ENCODE measurements at places on chromosomes 5 and 9.

- DNase-seq: no peak
These were observed 73.0 kb downstream of the PAX5 start for GRCh38 chr9:36961051-36961450.

GRCh38 chr5:115189866-115190265, 20.2 kb upstream of the TRIM36 start:
- no peak for DNase-seq

- DNase-seq: peak; percentile 61
These were observed 14.4 kb downstream of the F2RL2 start for GRCh38 chr5:76608833-76609232.

- DNase-seq: no peak
These were observed 20.1 kb downstream of the DOCK2 start for GRCh38 chr5:169657127-169657526.

DNA sequence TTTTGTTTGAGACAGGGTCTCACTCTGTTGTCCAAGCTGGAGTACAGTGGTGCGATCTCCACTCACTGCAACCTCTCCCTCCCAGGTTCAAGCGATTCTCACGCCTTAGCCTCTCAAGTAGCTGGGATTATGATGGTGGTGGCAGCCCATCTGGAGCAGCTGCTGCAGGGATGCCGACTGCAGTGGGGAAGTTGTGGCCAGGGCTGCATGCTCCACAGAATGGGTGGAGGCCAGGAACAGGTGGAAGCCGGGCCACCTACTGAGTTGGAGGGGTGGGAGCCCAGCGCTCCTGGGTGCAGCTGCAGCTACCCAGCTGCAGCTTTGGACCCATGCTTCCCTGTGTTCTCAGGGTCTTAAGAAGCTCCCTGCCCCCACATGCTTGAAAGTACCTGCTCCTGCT, 99.7 kb downstream of the SCAI start:
- no peak for DNase-seq

DNA sequence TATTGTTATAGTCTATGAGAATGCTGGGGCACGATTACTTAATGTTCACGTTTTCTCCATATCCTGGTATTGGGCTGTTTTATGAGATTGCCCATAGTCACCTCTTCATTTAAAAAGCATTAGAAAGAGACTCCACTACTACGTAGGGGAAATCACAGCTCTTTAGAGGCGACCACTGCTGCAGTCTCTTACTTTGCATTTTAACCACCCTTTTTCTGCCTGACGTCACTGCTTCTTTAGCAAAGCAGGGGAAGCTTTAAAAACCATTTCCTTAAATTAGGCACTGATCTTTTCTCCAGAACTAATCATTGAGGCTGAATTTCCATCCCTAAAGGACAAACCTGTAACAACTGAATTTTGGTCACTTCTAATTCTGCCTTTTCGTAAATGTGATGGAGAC, 38.9 kb downstream of the ZNF608 start:
- DNase-seq: no peak

DNA sequence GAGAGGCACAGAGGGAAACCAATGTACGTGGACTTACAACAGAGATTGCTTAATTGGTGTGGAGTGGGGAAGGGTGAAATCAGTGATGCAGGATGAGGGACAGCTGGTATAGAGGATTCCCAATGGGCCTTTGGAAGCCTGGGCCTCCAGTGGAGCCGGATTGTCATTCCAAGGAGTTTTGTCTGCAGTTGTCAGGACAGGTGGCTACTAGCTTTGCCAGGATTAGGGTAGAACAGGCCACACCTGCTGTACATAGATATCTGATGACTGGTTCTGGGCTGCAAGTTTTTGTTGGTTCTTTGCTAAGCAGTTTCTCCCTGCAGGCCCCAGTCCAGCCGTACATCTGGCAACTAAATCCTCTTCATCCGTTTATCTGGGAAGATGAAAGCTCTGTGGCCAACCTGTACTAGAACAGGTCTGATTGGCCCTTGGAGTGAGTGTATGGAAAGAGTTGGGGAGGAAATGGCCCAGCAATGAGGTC, 4.2 kb downstream of the SKP2 start:
- no peak for DNase-seq

- no peak for DNase-seq
These were observed 261.0 kb upstream of the GRIN3A start for GRCh38 chr9:101999441-101999840.

GRCh38 chr5:151110992-151111391, 30.2 kb upstream of the TNIP1 start:
- no peak for DNase-seq

- DNase-seq: peak; percentile 19
These were observed 25.8 kb upstream of the CD180 start for GRCh38 chr5:67222243-67223025.

DNA sequence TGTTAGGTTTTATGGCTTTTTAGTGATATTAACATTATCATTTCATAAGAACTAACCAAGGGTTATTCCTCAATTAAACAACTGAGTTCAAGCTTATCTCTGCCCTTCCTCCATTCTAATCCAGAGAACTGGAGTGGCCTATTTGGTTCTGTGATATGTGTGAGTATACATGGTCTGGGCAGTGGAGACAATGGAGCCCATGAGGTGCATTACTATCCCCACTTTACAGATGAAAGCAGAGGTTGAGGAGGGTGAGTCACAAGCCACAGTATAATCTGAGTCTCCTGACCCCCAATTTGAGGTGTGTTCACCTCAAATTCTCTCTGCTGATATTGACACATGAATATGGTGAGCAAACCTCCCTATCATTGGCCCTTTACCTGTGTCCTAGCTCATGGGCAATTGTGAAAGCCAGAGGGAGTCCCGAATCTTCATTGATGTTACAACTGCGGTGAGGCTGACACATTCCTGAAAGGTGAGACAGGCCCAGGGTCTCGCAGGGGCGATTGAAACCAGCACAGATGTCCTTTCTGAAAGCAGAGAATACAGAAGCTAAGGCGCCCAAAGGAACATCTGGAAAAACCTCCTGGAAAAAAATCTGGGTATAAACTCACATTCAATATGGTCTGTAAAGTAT, 217.2 kb downstream of the TARS1 start:
- no peak for DNase-seq

DNA sequence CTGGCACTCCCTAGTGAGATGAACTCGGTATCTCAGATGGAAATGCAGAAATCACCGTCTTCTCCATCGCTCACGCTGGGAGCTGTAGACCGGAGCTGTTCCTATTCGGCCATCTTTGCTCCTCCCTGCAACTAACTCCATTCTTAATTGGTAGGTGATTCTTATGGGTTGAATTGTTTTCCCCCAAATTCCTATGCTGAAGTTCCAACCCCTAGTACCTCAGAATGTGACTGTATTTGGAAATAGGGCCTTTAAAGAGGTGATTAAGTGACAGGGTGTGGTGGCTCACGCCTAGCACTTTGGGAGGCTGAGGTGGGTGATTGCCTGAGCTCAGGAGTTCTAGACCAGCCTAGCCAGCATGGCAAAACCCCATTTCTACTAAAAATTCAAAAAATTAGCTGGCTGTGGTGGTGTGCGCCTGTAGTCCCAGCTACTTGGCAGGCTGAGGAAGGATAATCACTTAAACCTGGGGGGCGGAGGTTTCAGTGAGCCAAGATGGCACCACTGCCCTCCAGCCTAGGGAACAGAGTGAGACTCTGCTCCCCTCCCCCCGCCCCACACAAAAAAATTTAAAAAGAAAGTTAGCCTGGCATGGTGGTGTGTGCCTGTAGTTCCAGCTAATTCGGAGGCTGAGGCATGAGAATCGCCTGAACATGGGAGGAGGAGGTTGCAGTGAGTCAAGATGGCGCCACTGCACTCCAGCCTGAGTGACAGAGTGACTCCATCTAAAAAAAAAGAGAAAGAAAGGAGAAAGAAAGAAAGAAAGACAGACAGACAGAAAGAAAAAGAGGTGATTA, 25.2 kb upstream of the FOCAD start:
- peak; percentile 5 for DNase-seq

All from CD4-positive, alpha-beta T cell (primary cell).